ENCODE measurements at places on chromosomes 2 and 18. TPM values are rescaled to one million over a fixed set of nuclear protein-coding genes. Genes with fewer than 3 reads are reported as not detected.
A peak's percentile ranks its signal among the peaks of the same experiment; 100 is the strongest.

C2orf81 gene
- total RNA-seq: 9.6 TPM

CRYGC gene
- total RNA-seq: not detected

NPPC gene
- total RNA-seq: not detected

PSMA8 gene
- not detected for total RNA-seq

GNAL gene
- 3.5 TPM for total RNA-seq

ZNF892 gene
- 3.2 TPM for total RNA-seq

OTX1 gene
- total RNA-seq: not detected

BCL11A gene
- not detected for total RNA-seq

AKAIN1 gene
- not detected for total RNA-seq

IKZF2 gene
- total RNA-seq: 0.14 TPM

HJURP gene
- total RNA-seq: 33.9 TPM

CNGA3 gene
- total RNA-seq: not detected

POTEC gene
- not detected for total RNA-seq

- DNase-seq: no peak
Measured at GRCh38 chr18:40546875-40547274, 1408.2 kb upstream of the PIK3C3 start.

- no peak for DNase-seq
Measured at GRCh38 chr2:211371465-211371864, 815.1 kb downstream of the CPS1 start.

DNA sequence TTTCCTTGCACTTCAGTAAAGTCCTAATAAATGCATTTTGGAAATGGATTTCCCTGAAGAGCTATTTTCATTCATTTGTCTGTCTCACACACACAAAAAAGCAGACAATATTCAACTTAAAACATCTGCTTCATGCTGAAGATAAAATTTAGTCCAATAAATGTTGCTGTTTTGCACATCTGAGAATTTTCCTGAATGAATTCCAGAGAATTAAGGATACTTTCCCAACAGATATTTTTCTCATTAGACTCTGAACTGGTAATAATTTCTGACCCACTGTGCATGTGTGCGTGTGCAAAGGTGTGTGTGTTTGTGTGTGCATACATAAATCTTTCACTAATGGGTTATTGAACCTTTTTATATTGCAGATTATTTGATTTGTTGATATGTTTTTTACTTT is 390.2 kb upstream of the TMEFF2 start:
- DNase-seq: no peak

DNA sequence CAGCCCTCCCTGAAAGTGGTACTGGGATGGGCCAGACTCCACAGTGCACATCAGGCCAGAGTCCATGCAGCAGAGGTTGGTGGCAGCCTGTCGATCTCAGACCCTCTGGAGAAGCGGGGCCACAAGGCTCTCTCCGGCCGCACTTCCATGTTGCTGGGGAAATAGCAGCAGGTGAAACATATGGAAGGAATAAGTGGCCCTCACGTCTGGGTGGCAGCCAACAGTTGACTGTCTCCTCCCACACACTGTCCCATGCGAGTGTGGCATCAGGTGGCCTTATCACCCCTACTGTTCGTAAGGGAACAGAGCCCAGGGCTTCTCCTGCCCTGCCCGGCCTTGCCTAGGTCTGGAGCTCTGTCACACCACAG is 58.1 kb upstream of the FOSL2 start:
- DNase-seq: no peak

GRCh38 chr2:75030218-75031009 is 72.0 kb downstream of the POLE4 start:
- no peak for DNase-seq

GRCh38 chr2:163617517-163617916 is 118.3 kb downstream of the FIGN start:
- DNase-seq: no peak

DNA sequence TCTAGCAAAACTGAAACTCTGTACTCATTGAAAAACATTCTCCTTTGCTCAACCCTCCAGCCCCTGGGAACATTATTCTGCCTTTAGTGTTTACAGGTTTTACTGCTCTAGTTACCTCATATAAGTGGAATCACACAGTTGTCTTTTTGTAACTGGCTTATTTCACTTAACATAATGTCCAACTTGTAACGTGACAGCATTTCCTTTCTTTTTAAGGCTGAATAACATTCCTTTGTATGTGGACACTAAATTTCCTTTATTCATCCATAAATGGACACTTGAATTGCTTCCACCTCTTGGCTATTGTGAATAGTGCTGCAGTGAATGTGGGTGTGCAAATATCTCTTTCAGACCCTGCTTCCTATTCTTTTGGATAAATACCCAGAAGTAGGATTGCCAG is 144.9 kb downstream of the ACTR3 start:
- DNase-seq: no peak

DNA sequence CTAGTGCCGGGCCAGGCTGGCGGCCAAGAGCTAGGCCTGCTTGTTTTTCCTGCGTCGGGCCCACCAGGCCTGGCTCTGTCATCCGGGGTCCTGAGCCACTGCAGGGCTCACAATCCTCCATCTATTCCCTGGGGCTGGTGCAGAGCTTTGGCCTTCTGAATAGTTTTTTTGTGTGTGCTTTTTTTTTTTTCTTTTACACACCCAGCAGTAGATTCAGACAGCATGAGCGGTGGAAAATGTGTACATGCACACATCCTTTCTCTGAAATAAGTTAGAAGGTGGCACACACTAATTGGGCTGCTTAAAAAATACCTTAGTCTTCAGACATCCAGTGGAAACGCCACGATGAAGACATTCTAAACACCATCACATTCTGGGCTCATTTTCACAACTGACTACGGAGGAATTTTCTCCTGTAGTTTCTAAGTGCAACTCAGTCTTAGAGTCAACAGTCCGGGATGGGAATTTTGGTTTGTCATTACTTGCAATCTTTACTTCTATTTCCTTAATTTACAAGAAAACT is 6.1 kb downstream of the ZFP36L2 start:
- DNase-seq: no peak

DNA sequence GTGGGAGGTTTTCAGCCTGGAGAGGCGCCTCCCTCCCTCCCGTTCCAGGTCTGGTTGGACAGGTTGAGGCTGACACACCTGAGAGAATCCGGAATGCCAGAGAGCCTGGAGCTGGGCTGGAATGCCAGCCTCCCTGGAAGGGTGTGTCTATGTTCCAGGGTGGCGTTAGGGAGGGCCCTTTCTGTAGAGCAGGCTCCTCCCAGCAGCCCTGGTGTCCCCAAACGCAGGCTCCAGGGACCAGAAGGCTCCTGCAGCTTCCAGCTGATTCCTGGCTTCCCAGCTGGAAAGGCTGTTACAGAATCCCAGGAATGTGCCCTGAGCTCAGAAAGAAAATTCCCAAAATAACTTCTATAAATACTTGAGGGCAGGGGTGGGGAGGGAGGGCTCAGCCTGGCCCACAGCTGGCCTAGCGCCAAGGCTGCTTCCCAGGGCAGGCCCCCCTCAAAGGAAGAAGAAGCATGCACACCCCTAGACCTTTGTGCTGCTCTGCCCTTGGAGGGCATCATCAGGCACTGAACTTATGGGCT is 85.4 kb downstream of the STPG4 start:
- peak; percentile 81 for DNase-seq

DNA sequence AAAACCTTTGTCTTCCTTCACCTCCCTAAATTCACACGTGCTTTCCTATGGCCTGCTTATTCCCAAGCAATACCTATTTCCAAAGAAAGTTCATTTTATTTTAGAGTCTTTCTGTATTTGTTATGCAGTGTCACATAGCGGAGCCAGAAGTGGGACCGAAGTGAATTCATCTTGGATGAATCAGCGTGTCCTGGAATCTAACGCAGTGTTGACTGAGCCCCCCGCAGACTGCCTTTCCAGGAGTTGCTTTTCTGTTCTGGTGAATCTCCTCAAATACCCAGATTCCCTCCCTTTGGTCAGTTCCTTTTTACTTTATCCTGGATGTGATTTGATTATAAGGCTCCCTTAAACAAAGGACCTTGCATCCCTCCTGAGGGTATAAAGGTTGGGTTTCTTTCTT is 10.8 kb downstream of the ALPP start:
- peak; percentile 4 for DNase-seq

DNA sequence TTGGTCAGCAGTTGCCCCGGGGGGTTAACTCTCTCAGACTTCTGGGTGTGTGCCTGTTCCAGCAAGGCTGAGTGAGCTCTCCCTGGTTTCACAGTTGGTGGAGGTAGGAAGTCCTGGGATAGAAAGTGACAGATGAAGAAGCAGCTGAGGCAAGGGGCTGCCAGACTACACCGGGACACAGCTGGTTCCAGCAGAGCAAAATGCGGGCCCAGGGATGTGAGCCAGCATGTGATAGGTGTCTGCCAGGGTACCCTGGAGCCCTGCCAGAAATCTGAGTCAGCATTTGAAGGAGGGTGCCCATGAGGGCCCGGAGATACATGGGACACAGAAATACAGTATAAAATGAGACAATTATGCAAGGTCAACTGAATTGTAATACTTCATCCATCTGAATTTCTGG is 79.3 kb upstream of the LGALSL start:
- DNase-seq: peak; percentile 15

- DNase-seq: no peak
Measured at GRCh38 chr18:48355276-48356115, 53.7 kb downstream of the ZBTB7C start.

GRCh38 chr2:1324884-1325283 is 88.4 kb upstream of the TPO start:
- DNase-seq: no peak

- peak; percentile 35 for DNase-seq
Measured at GRCh38 chr2:167964650-167965413, 282.6 kb downstream of the STK39 start.

DNA sequence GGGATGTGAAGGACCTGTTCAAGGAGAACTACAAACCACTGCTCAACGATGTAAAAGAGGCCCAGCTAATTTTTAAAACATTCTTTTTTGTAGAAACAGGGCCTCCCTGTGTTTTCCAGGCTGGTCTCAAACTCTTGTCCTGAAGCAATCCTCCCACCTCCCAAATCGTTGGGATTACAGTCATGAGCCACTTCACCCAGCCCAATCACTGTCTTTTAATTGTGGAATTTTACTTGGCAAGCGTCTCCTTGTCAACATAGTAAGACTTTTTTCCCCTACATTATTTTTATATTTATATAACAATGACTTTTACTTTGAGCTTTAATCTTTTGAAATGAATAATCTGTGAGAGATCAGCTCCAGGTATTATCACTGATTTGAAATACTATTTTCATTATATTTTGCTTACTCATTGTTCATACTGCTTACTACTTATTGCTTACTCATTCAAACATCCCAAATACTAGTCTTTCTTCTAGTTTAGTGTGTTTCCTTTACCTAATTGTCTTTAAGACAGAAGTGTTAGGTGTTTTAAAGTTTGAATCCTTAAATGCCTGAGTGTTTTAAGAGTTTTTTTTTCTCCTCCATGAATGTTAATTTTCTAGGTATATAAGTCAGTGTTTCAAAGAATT is 48.9 kb downstream of the PTPN4 start:
- DNase-seq: no peak

DNA sequence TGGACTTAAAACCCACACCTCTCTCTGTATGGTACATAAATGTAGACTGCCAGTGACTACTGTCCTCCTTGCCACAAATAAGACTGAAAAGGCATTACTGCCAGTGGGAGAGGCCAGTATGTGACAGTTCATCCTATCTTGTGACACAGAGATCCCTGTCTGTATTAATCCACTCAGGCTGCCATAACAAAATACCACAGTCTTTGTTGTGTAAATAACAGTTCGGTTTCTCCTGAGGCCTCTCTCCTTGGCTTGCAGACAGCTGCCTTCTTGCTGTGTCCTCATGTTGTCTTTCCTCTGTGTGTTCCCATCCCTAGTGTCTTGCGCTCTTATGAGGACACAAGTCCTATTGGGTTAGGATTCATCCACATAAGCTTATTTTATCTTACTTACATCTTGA is 46.4 kb upstream of the IL1RL1 start:
- DNase-seq: no peak

GRCh38 chr2:74464406-74464805 is 776 bp downstream of the MOGS start:
- no peak for DNase-seq

DNA sequence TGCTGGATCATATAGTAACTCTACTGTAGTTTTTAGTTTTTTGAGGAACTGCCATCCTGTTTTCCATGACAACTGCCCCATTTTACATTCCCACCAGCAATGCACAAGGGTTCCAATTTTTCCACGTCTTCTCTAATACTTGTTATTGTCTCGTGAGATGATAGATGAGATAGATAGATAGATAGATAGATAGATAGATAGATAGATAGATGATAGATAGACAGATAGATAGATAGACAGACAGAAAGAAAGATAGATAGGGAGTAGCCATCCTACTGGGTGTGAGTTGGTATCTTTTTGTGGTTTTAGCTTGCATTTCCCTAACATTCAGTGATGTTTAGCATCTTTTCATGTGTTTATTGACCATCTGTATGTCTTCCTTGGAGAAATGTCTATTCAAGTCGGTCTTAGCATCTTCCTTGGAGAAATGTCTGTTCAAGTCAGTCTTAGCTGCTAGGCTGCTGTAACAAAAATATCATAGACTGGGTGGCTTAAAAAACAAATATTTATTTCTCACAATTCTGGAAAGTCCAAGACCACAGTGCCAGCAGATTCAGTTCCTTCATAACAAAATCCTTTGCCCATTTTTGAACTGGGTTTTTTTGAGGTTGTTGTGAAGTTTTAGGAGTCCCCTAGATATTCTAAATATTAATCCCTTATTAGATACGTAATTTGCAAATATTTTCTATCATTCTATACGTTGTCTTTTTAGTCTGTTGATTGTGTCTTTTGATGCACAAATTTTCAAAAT is 98.5 kb downstream of the BIN1 start:
- DNase-seq: no peak

- DNase-seq: peak; percentile 87
Measured at GRCh38 chr18:77101410-77102258, 30.9 kb downstream of the MBP start.

GRCh38 chr2:120826260-120826648 is 90.6 kb downstream of the GLI2 start:
- DNase-seq: no peak

Measured in Caki2 (cell line).